ENCODE measurements at places on chromosomes 7 and 10.

DNA sequence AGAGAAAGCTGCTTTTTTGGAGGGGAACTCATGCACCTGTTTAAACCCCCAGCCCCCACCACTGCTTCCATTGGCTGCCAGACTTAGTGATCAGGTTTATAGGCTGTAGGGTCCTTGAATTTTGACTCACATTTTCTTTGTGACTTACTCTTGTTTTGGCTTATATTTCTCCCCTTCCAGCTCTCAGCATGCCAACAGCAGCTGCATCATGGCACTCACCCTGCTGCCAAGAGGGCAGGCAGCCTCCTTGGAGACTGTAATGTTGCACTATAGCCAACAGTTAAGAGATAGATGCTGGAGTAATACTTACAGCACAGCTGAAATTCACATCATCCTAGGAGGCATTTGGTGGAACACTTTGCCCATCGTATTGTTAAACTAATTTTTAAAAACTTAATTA is 98.0 kb upstream of the GLCCI1 start:
- no peak for DNase-seq

DNA sequence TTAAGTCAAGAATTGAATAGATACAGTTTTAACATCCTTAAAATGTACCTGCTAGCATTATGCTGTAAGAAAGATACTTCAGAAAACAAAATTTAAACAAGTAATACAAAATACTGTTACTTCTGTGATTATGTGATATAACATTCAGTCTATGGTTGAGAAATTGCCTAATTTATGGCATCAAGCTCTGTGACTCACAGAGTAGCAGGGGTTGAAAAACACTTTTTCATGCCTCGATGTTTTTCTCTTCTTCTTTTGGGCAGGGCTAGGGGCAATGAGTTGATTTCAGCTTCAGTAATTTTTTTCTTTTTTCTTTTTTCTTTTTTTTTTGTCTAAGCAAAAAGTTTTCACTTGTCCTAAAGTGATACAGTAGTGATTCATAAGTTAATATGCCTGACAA is 209.2 kb downstream of the MBL2 start:
- no peak for DNase-seq

DNA sequence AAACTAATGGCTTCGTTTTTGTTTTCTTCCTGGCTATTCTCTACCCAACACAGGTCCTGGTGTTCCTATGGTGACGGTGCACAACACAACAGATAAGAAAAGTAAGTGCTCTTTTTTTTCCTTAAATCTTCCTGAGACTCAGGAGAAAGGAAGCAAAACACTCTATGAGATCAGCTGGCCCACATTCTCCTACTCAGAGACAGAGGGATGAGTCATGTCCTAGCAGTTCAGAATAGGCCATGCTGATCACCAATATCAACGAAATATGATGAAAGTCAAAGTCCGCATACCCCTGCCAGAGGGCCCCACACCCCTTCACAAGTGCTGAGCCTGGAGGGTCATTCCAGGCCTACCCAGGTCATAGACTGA is 149.2 kb downstream of the PAXIP1 start:
- DNase-seq = peak; percentile 4

DNA sequence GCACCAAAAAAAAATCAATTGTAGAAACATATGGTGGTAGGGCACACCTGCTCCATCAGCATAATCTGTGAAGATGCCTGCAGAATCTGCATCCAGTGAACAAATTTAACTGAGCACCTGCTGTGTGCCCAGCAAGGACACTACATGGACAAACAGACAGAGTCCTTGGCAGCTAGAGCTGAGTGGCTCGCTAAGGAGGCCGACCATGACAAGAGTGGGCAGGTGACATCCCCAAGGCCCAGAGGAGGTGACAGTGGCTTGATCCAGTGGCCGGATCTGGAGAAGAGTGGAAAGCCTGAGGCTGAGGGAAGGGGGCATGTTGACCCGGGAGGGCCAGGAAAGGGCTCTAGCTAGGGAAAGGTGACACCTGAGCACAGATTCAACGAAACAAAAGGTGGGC is 68.1 kb downstream of the MAD1L1 start:
- DNase-seq = no peak

GRCh38 chr7:36283711-36284130 is 105.9 kb upstream of the ANLN start:
- DNase-seq = no peak

DNA sequence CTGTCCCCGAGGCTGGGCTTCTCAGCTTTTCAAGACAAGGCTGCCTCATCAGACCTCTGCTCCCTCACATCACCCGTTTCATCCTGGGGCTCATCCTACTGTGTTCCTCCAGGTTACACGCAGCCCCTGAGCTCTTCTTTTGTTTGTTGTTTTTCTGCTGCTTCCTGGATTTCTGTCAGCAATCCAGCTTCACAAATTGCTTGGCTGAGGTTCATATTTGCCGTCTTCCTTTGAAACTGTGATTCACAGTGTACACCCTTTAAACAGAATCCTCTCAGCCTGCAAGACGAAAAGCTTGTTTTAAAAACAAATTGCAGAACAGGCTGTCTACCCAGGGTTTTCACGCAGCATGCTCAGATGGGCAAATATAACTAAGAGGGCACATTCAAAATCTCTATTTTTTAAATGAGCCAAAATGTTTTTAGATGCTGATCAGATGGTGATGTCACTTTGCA is 39.1 kb upstream of the PARD3 start:
- DNase-seq = no peak

DNA sequence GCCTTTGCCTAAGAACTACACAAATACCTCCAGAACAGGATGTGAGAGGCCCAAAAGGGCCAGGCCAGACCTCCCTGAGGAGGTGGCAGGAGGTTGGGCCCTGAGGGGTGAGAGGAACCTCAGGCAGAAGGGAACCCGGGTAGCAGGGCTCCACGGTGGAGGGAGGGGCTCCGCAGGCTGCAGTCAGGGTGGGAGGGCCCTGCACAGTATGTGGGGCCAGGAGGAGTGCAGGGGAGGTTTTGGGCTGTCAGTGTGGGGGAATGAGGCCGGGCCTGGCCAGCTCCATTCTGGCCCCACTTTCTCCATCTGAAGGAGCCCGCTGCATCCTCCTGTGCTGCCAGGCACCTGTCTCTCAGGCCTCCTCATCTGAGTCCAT is 25.9 kb downstream of the DNAJB12 start:
- no peak for DNase-seq

DNA sequence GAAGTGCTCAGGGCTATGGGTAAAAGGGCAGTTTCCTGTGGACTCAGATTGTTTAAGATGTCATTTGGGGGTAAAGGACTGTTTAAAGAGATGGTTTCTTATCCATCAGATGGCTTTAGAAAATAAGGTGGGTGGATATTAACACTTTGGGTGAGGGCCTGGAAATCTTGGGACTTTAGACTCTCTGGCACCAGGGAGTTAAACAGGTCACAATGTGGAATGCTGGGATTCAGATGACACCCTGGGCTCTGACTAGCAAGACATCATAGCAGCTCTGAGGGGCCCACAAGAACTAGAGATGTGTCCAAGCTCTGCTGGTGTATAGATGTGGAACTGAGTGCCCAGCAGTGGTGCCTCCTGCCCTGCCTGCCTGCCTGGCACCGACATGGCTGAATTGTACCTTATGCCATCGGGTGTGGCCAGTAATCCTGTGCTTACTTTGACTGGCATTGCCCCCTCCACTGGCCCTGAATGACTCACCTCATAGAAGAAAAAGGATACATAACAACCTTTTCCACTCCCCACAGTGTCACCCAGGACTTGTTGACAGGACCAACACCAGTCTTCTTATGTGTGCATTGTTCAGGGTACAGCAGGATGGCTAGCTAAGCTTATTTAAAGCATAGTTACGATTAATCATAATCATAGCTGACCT is 100.0 kb upstream of the PRR15 start:
- DNase-seq = no peak

DNA sequence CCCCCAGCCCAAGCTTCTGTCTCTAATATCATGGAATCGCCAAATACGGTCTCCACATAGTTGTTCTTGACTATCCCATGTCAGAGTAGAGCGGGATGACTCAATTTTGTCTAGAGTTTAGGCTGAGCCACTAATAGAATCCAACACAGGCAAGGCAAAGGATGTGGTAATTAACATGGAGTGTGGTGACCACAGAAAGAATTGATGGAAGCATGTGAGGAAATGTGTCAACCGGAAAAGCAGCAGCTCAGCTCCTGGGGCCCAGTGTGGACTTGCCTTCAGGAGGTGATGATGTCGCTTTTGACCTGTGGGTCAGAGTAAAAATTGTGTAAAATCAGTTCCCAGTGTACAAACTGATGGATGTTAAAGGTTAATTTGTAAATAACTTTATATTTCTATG is 139.3 kb upstream of the KLF6 start:
- DNase-seq = no peak

GRCh38 chr7:255721-256361 is 34.1 kb upstream of the FOXL3 start:
- no peak for DNase-seq

GRCh38 chr7:24436131-24436920 is 136.9 kb upstream of the PALS2 start:
- DNase-seq = no peak

DNA sequence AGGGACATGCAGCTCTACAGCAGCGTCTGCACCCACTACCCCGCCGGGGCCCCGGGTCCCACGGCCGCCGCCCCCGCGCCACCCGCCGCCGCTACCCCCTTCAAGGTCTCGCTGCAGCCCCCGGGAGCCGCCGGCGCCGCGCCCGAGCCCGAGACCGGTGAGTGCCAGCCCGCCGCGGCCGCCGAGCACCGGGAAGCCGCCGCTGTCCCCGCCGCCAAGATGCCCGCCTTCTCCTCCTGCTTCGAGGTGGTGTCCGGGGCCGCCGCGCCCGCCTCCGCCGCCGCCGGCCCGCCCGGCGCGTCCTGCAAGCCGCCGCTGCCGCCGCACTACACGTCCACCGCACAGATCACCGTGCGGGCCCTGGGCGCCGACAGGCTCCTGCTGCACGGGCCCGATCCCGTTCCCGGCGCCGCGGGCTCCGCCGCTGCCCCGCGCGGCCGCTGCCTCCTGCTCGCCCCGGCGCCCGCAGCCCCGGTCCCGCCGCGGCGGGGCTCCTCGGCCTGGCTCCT is 631 bp downstream of the OTUD1 start:
- no peak for DNase-seq

DNA sequence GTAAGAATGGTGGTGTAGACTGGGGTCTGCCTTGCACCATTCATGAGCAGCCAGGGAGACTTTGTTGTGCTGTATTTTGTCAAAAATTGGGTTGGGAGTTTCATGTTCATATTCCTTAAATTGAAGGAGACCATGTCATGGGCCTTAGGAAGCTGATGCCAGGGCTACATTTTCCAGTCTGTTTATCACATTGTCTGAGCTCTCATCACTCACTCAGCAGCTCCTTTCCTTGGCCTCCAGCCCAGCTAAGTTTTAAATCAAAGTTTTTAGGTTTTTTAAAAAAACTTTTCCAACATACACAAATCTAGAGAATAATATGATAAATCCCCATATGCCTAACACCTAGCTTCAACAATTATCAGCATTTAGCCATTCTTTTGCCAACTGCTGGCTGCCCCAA is 12.6 kb upstream of the FAM13C start:
- DNase-seq = no peak

GRCh38 chr7:69518705-69519077 is 79.6 kb upstream of the AUTS2 start:
- DNase-seq = no peak

GRCh38 chr10:97466755-97467154 is 20.8 kb downstream of the ZDHHC16 start:
- DNase-seq = no peak

DNA sequence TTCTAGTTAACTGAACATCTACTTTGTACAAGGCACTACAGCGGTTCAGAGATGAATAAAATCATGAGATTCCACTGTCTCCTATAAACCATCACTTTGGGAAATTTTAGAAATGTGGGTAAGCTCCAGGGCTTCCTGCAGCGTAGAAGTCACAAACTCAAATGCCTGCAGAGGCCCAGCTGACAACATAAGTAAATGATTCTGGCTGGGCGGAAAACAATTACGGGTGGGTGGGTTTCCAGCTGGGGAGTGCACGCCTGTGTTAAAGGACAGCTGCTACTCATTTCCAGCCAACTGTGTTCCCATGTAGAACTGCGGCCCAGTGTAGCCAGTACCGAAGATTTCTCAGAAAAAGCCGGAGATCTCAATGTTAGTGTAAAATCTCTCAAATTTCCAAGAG is 69.5 kb upstream of the ATRNL1 start:
- no peak for DNase-seq

GRCh38 chr7:51428217-51428887 is 111.7 kb upstream of the COBL start:
- no peak for DNase-seq

- no peak for DNase-seq
Measured at GRCh38 chr10:112926906-112927688, 22.9 kb upstream of the TCF7L2 start.

GRCh38 chr10:76922666-76923065 is 714.9 kb downstream of the KCNMA1 start:
- DNase-seq = no peak

- no peak for DNase-seq
Measured at GRCh38 chr7:79244482-79244881, 209.0 kb downstream of the MAGI2 start.

GRCh38 chr10:27857616-27858015 is 112.0 kb upstream of the MKX start:
- no peak for DNase-seq

GRCh38 chr7:68423356-68423755 is 1174.9 kb upstream of the AUTS2 start:
- DNase-seq = no peak

GRCh38 chr7:153657182-153657800 is 394.9 kb upstream of the DPP6 start:
- no peak for DNase-seq

DNA sequence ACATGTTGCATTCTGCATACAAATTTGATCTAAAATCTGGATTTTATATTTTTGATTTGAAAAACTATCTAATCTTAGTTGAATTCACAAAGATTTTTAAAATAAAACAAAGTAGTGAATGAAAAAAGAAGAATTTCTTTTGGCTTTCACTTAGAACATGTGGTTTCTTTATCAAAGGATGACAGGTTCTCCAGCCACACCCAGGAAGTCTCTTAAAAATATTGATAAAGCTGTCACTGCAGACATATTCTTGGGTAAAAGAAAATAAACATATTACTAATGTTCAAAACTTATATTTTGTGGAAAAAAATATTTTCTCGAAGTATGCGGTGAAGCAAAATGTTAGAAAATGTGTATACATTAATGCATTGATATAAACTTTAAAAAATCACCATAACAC is 44.3 kb downstream of the ARL4A start:
- DNase-seq = no peak

DNA sequence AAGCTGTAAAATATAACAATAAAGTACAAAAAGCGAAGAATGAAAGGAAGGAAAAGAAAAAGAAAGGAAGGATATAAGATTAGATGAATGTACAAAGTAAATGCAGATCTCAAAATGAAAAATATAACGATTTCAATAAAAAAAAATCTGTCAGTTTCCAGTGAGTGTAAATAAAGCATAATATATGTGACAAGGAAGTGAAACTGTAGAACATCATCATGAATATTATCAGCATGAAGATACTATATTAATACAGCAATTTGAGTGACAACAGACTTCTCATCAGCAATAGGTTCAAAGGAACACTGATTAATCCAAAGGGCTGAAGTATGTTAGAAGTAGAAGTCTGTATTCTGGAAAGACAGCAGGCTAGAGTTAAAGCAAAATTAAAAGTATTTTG is 659.5 kb upstream of the MBL2 start:
- no peak for DNase-seq

- no peak for DNase-seq
Measured at GRCh38 chr10:12194752-12195271, 879 bp downstream of the NUDT5 start.

- DNase-seq = no peak
Measured at GRCh38 chr10:34426041-34426440, 389.1 kb downstream of the PARD3 start.

- DNase-seq = peak; percentile 6
Measured at GRCh38 chr10:71623098-71623985, 96.2 kb downstream of the C10orf105 start.

GRCh38 chr7:18927134-18927533 is 190.3 kb downstream of the TWIST1 start:
- no peak for DNase-seq
